ENCODE measurements at places on chromosomes 2 and 18. TPM values are rescaled to one million over a fixed set of nuclear protein-coding genes. Genes with fewer than 3 reads are reported as not detected.

GRCh38 chr2:110837446-110838409 is 105.4 kb downstream of the ACOXL start:
- DNase-seq = no peak
- no peak overlapping the region for H3K27ac ChIP-seq
- H3K4me3 ChIP-seq = no peak overlapping the region
- no peaks in the 10 kb centered on the region for H3K36me3 ChIP-seq
- no peaks in the 10 kb centered on the region for H3K4me1 ChIP-seq

- H3K4me3 ChIP-seq = no peak overlapping the region
- H3K27ac ChIP-seq = no peak overlapping the region
- no peak for DNase-seq
- H3K36me3 ChIP-seq = no peaks in the 10 kb centered on the region
- H3K4me1 ChIP-seq = no peaks in the 10 kb centered on the region
- H3K27me3 ChIP-seq = no peaks in the 10 kb centered on the region
Measured at GRCh38 chr2:140275427-140275826, 1495.2 kb upstream of the NXPH2 start.

- no peaks in the 10 kb centered on the region for H3K27me3 ChIP-seq
- no peak for DNase-seq
- no peaks in the 10 kb centered on the region for H3K4me1 ChIP-seq
Measured at GRCh38 chr2:195622966-195623365, 34.1 kb upstream of the SLC39A10 start.

DNA sequence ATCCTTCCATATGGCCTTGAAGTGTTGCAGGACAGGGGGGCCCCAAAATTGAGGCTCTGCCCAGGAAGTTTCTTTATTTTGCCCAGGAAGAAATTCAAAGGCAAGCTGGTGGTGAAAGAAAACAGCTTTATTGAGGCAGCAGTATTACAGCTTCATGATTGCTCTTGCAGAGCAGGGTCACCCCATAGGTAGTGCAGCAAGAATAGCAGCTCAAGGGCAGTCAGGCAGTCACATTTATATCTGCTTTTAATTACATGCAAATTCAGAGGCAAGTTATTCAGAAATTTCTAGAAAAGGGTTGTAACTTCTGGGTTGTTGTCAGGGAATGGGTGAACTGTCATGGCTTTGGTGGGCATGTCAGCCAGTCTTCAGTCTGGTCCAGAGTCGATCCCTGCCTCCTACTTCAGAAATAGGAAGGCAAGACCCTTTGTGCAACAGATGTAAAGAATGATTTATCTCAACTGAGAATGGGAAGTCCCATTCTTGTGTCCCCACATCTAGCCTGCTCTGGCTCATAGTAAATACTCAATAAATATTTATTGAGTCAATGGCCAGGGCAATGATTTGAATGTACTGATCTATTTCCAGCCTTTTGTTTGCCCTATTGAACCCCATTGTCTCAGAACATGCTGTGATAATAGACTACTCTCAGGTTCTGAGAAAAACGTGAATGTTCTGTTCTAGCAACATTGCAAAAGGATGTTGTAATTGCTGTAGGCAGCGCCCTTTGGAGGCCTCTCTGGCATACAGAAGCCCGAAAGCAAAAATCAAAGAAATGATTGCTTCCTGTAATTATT is 129.8 kb downstream of the MYO3B start:
- no peak overlapping the region for H3K4me3 ChIP-seq
- no peaks in the 10 kb centered on the region for H3K4me1 ChIP-seq
- H3K27ac ChIP-seq = no peak overlapping the region
- no peaks in the 10 kb centered on the region for H3K27me3 ChIP-seq
- DNase-seq = no peak
- no peaks in the 10 kb centered on the region for H3K36me3 ChIP-seq

DNA sequence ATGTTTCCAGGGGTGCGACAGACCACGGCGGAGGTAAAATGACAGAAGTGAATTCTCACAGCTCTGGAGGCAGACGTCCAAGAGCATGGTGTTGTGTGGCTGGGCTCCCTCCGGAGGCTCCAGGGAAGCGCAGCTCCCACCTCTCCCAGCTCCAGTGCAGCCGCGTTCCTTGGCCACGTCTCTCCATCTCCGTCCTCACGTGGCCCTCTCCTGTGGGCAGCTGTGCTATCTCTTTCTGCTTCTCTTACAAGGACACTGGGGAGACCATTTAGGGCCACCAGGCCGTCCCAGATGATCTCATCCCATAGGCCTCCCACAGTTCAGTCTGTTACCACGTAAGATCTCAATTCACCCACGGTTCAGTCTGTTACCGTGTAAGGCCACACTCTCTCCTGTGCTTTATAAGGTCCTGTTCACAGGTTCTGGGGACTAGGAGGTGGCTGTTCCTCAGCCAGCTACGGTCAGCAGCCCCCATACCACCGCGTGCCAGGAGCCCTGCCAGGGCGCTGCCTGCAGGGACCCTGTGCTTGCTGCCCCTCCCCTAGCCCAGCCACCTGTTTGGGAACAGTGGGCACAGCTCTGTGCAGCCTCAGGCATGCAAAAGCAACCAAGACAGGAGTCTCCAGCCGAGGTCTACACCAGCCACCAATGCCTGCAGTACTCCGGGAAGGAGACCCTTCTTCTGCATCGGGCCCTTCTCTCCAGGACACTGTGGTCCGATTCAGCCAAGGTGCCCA is 2.9 kb upstream of the MAB21L4 start:
- DNase-seq = no peak
- no peaks in the 10 kb centered on the region for H3K36me3 ChIP-seq
- peaks cover 12% of the 10 kb centered on the region for H3K4me1 ChIP-seq
- no peaks in the 10 kb centered on the region for H3K27me3 ChIP-seq
- no peak overlapping the region for H3K4me3 ChIP-seq
- H3K27ac ChIP-seq = peak overlapping the region; percentile 39

DNA sequence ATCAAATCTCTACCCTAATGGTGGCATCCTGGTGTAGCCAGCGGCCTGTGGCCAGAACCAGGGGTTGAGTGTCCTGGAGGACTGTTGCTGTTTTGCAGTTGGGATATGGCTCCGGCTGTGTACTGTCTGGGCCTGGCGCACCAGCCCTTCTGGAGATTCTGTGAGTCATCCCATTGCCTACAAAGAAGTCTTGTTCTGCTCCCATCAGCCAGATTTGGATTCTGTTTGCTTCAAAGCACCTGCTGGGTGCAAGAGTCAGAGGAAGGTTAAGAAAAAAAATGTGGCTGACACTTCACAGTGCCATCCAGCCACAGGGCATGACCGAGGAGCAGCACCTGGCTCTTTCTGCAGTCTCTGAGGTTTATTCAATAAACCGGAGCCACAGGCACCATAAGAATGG is 41.0 kb upstream of the ASAP2 start:
- no peaks in the 10 kb centered on the region for H3K36me3 ChIP-seq
- no peaks in the 10 kb centered on the region for H3K27me3 ChIP-seq
- H3K4me3 ChIP-seq = no peak overlapping the region
- H3K27ac ChIP-seq = no peak overlapping the region
- no peaks in the 10 kb centered on the region for H3K4me1 ChIP-seq

GRCh38 chr2:29047083-29047845 is 27.1 kb downstream of the PCARE start:
- H3K4me3 ChIP-seq = no peak overlapping the region
- H3K36me3 ChIP-seq = peaks cover 5% of the 10 kb centered on the region
- DNase-seq = no peak
- H3K27ac ChIP-seq = no peak overlapping the region
- no peaks in the 10 kb centered on the region for H3K27me3 ChIP-seq
- H3K4me1 ChIP-seq = no peaks in the 10 kb centered on the region

- H3K27ac ChIP-seq = no peak overlapping the region
- no peaks in the 10 kb centered on the region for H3K27me3 ChIP-seq
- no peak for DNase-seq
- H3K4me1 ChIP-seq = no peaks in the 10 kb centered on the region
Measured at GRCh38 chr2:18932853-18933252, 343.5 kb upstream of the NT5C1B start.

DNA sequence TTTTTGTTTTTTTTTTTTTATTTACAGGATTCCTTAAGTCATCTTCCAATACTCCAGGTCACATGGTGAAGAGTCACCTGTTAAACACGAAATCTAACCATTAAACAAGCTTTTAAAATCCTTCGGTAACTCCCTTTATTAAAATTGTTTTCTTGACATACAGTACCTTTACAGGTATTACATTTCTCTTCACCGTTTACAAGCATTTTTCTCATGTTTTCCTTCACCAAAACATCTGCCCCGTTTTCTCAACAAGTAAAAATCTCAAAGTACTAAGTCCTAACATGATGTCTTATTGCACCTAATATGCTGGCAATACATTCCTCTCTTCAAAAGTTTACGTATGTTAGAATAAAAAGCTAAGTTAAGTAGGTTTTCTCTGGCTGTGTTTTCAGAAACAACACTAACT is 1.1 kb downstream of the PUM2 start:
- H3K36me3 ChIP-seq = no peaks in the 10 kb centered on the region
- H3K27me3 ChIP-seq = no peaks in the 10 kb centered on the region
- no peak for DNase-seq
- H3K4me1 ChIP-seq = peaks cover 48% of the 10 kb centered on the region
- H3K4me3 ChIP-seq = peak overlapping the region; percentile 96

- H3K27ac ChIP-seq = no peak overlapping the region
- H3K4me3 ChIP-seq = no peak overlapping the region
- no peaks in the 10 kb centered on the region for H3K4me1 ChIP-seq
Measured at GRCh38 chr18:3911413-3911812, 461.4 kb downstream of the TGIF1 start.

DNA sequence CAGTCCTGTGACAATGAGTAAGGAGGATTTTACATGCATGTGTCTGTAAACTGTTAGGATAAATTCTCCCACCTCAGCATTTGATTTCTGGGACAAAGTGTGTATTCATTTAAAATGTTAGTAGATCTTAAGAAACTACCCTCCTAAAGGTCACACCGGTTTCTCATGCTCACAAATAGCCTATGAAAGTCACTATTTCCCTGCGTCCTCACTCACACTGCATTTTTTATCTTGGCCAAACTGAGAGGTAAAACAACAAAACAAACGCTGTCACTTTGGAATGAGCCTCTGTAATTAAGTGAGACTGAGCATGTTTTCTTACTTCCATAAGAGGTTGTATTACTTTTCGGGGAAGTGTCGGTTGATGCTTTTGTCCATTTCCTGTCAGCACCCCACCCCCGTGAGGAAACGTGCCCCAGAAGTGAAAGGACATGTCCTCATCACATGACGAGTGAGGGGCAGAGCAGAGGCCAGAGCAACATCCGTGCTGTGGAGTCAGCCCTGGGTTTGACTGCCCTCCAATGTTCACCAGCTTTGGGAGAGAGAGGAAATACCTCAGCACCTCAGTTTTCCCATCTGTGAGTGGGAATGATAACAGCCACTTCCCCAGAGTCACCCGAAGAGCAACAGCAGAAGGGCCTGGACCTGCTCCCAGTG is 3.1 kb downstream of the GYPC start:
- H3K4me3 ChIP-seq = peak overlapping the region; percentile 1
- peak; percentile 68 for DNase-seq
- H3K27ac ChIP-seq = peak overlapping the region; percentile 97
- H3K27me3 ChIP-seq = no peaks in the 10 kb centered on the region

GRCh38 chr2:28173377-28173776 is 219.3 kb upstream of the FOSL2 start:
- no peaks in the 10 kb centered on the region for H3K27me3 ChIP-seq
- H3K4me3 ChIP-seq = no peak overlapping the region
- no peaks in the 10 kb centered on the region for H3K36me3 ChIP-seq
- DNase-seq = no peak
- peaks cover 5% of the 10 kb centered on the region for H3K4me1 ChIP-seq

GRCh38 chr2:74573747-74574562 is 19.4 kb downstream of the DOK1 start:
- H3K27ac ChIP-seq = no peak overlapping the region
- no peaks in the 10 kb centered on the region for H3K36me3 ChIP-seq
- H3K4me3 ChIP-seq = no peak overlapping the region
- no peak for DNase-seq

DNA sequence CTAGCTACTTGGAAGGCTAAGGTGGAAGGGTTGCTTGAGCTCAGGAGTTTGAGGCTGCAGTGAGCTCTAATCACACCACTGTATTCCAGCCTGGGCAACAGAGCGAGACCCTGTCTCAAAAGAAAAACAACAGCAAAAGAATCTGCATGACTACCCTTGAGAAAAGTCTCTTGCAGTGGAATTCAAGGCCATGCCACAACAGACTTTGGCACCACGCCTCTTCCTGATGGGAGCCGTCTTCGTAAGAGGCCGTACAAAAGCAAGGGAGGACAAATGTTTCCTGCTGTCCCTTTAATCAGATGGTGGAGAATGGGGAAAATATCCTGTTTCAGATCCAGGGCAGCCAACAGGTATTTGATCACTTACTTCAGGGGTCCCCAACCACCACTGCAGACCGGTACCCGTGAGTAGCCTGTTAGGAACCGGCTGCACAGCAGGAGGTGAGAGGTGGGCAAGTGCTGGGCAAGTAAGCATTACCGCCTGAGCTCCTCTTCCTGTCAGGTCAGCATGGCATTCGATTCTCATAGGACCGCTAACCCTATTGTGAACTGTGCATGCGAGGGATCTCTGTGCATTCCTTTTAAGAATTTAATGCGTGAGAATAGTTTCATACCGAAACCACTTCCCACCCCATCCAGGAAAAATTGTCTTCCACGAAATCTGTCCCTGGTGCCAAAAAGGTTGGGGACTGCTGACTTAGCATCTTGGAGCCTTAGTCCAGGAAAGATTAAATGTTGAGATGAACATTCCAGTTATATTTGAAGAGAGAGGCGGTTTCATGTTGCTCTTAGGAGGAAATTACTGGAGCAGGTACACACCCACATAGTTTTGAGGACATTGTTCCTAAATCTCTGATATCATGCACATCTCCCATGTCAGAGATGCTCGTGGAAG is 94.4 kb upstream of the XPO1 start:
- DNase-seq = no peak
- H3K36me3 ChIP-seq = no peaks in the 10 kb centered on the region
- H3K4me1 ChIP-seq = no peaks in the 10 kb centered on the region
- H3K27ac ChIP-seq = no peak overlapping the region
- H3K27me3 ChIP-seq = no peaks in the 10 kb centered on the region
- H3K4me3 ChIP-seq = no peak overlapping the region

DNA sequence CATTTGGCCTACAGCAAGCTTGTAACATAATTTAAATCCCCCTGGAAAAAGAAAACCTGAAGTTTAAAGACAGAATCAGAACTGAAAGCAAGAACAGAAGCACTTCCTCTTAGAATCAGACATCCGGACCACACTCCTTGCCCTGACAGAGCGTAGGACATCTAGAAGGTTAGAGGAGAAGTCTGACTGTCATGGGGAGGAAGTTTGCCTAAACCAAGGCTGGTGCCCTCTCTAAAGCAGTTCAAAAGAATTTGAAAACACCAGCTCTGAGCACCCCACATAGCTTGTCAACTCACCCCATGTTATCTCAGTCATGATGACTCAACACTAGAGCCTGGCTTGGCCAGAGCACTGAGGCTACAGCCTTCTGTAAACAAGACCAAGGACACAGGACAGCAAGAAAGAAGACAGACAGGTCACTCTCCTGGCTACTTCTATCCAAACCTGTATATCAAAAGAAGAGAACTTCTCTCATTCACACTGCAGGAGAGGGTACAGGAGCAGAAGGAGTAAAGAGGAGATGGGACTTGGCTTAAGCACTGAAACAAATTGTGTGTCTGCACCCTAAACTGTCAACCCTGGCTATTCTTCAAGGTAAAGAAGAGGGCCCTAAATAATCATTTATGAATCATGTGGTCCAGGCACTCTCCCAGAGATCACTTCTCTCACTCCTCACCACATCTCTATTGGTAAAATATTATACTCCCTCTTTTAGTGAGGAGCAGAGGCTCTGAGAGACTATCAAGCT is 198.6 kb downstream of the MEMO1 start:
- H3K36me3 ChIP-seq = no peaks in the 10 kb centered on the region
- no peak overlapping the region for H3K4me3 ChIP-seq
- H3K27me3 ChIP-seq = no peaks in the 10 kb centered on the region

The LINC00305 gene
- total RNA-seq = not detected

The CHMP3 gene
- 65.6 TPM for total RNA-seq

The RNF144A gene
- 4.9 TPM for total RNA-seq

The DTNA gene
- total RNA-seq = 38.6 TPM

The NEU2 gene
- total RNA-seq = not detected

The CAPN14 gene
- total RNA-seq = not detected

The SKOR2 gene
- total RNA-seq = not detected

The LCLAT1 gene
- total RNA-seq = 4.3 TPM
